ENCODE measurements at places on chromosomes 1 and 21.

DNA sequence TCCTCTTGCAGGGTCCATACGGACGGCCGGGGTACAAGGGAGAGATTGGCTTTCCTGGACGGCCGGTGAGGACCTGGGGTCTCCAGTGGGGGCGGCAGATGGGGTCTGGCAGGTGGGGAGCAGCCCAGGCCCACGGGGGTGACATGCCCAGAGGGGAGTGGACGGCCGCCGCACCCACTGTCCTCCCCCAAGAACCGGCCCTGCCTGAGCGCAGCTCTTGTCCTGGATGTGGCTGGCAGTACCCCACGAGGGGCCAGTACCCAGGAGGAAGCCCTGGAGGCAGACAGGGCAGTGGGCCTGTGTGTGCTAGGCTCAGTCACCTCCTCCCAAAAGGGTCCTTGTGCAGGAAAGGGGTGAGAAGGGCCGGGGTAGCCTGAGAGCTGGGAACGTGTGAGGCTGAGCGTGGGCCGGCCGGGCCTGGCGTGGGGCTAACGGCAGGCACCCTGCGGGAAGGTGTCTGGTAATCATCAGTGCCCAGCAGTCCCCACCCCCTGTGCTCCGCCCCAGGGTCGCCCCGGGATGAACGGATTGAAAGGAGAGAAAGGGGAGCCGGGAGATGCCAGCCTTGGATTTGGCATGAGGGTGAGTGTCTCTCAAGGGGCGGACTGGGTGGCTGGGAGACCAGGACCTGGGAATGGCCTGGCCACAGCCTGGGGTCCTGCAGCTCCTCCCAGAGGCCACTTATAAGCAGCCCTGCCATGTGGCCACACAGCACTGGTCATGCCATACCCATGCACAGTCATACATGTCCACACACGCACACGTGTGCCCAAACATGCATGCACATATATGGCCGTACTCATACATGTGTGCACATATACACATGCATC is 47.2 kb downstream of the SLC19A1 start:
- DNase-seq, result no peak

- no peak for DNase-seq
These were observed 3.8 kb upstream of the LRRC47 start for GRCh38 chr1:3799976-3800685.

- DNase-seq, result no peak
These were observed 217.6 kb upstream of the NFIA start for GRCh38 chr1:60864722-60865121.

GRCh38 chr1:92964316-92964715 is 3.1 kb upstream of the DIPK1A start:
- DNase-seq, result no peak

DNA sequence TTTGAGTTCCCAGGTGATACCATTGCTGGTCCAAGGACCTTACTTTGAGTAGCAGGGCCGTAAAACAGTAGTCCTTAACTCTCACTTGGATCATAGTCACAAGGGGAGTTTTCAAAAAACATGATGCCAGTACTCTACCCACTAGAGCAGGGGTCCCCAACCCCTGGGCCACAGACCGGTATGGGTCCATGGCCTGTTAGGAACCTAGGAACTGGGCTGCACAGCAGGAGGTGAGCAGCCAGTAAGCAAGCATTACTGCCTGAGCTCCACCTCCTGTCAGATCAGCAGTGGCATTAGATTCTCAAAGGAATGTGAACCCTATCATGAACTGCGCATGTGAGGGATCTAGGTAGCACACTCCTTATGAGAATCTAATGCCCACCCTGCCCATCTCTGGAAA is 39.7 kb upstream of the KCNQ4 start:
- no peak for DNase-seq

- DNase-seq, result no peak
These were observed 28.7 kb downstream of the NPHS2 start for GRCh38 chr1:179547021-179547535.

DNA sequence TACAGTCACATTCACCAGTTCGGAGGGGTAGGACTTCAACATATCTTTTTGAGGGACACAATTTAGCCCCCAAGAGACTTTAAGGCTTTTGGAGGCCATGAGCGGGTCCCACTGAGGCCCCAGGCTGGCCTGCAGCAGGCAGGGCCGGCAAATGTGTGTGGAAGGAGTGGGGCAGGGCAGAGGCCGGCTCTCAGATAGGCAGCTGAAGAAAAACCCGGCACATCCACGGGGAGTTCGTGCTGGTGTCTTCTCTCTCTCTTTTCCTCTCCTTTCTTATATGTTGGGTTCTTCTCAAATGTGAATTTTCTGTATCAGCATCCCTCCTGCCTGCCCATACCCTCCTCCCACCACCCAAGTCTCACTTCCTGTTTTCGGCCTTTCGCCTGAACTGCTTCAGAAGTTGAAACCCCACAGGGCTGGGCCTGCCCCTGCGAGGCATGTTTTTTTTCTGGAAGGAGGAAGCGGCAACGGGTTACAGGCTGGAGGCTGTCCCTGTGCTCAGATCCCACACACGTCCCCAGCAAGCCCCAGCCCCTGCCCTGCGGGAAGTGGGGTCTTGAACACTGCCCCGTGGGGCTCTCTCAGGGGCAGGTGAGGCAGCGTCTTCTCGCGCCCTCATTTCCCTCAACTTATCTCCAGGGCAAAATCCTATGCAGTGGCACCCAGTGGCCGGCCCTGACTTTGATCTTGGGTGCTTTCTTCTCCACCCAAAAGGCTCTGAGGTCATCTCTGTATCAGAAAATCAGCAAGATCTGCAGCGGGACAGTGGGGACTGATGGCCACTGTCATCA is 9.7 kb upstream of the UMODL1 start:
- DNase-seq, result no peak

DNA sequence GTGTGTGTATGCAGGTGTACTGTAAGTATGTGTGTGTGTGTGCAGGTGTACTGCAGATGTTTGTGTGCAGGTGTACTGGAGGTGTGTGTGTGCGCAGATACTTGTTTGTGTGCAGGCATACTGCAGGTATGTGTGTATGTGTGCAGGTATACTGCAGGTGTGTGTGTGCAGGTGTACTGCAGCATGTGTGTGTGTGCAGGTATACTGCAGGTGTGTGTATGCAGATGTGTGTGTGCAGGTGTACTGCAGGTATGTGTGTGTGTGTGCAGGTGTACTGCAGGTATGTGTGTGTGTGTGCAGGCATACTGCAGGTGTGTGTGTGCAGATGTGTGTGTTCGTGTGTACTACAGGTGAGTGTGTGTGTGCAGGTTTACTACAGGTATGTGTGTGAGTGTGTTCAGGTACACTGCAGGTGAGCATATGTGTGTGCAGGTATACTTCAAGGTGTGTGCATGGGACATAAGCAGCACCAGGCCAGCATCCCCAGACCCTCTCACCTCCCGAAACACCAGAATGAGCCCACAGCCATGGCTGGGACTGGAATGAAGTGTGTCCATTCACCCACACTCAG is 97.5 kb downstream of the DMRTB1 start:
- no peak for DNase-seq

DNA sequence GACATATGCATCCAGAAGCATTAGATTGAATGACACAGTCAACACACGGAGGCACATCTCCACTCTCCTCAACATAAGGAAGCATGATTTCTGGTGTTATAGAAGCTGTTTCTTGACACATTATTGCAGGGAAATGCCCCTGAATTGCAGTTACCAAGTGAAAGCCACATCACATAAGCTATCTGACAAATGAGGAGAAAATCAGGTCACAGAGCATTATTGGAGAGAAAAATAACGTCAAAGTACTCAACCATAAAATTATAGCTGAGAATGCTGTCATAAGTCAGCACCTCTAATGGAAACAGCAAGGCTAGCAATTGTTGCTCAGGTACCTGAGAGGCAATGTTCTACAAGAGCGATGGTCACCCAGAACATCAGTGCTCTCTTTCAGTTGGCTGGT is 169.9 kb upstream of the PALMD start:
- no peak for DNase-seq

Measured in activated naive CD4-positive, alpha-beta T cell (primary cell).